ENCODE measurements at places on chromosomes 1 and 21. TPM values are rescaled to one million over a fixed set of nuclear protein-coding genes. Genes with fewer than 3 reads are reported as not detected.

- peaks cover 12% of the 10 kb centered on the region for H3K27me3 ChIP-seq
- DNase-seq = no peak
- no peaks in the 10 kb centered on the region for H3K4me1 ChIP-seq
- no peak overlapping the region for H3K4me3 ChIP-seq
These were observed 121.3 kb downstream of the CACNA1E start for GRCh38 chr1:181604482-181605249.

GRCh38 chr1:157312082-157312812 is 174.1 kb upstream of the ETV3 start:
- H3K36me3 ChIP-seq = peaks cover 2% of the 10 kb centered on the region
- no peak overlapping the region for H3K4me3 ChIP-seq
- no peak overlapping the region for H3K27ac ChIP-seq
- no peaks in the 10 kb centered on the region for H3K4me1 ChIP-seq
- peaks cover 40% of the 10 kb centered on the region for H3K27me3 ChIP-seq
- DNase-seq = no peak

The CCDC24 gene
- 1.6 TPM for total RNA-seq

The CATSPERE gene
- total RNA-seq = 0.17 TPM

The MRAP gene
- not detected for total RNA-seq
